Activated naive CD4-positive, alpha-beta T cell treated with anti-CD3 and anti-CD28 coated beads, Interleukin-2, amount 50 U/mL, for 72 hours (primary cell): ENCODE measurements at places on chromosomes 3 and 15. TPM values are rescaled to one million over a fixed set of nuclear protein-coding genes. Genes with fewer than 3 reads are reported as not detected.

- no peak for DNase-seq
These were observed 84.5 kb downstream of the CACNA2D3 start for GRCh38 chr3:54206874-54207273.

DNA sequence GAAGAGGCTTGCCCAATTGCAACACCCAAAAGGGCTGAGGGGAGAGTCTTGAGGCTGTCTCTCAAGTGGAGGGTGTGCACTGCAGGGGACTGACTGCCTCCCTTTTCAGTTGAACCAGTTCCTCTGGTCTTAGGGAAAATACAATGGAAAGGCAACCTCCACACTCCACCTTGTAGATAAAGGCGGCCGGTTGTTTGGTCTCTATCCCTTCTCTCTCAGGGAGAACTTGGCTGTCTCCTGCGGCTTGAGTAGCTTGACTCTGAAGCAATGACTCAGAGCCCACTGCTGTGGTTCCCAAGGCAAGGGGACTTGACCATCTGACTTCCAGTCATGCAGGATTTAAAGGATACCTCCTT is 143.2 kb upstream of the UMPS start:
- DNase-seq = no peak

A4GNT gene
- total RNA-seq = not detected

SNTN gene
- not detected for total RNA-seq

- DNase-seq = no peak
These were observed 95.4 kb downstream of the PCSK6 start for GRCh38 chr15:101394056-101394630.

DNA sequence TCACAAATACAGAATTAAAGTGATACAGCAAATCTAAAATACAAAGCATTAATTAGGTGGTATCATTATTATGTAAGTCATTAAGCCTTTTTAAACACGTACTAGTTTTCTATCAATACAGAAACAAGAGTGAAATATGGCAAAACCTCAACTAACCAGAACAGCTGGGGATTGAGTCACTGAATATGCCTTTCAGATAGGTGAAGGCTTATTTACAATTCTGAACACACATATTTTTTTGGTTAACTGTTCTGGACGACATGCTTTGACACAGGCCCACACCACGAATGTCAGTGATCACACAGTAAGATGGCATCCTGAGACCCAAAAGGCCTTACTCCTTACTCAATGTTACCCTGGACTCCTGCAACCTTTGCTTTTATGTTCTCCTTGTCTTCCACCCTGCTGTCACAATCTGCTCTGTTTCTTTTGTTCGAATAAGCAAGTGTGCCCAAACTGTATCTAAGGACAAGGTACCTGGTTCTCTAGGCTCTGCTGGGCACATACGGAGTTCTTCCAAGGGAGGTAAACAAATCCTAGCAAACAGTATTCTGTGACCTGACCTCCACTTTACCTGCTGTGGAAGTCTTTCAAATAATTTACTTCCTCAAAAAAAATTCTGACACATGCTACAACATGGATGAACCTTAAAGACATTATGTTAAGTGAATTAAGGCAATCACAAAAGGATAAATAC is 7.0 kb downstream of the SFMBT1 start:
- no peak for DNase-seq

GRCh38 chr3:12705981-12706380 is 42.1 kb upstream of the RAF1 start:
- DNase-seq = no peak

GRCh38 chr3:23809294-23809693 is 3.5 kb downstream of the UBE2E1 start:
- no peak for DNase-seq

MKRN2OS gene
- total RNA-seq = not detected

DNA sequence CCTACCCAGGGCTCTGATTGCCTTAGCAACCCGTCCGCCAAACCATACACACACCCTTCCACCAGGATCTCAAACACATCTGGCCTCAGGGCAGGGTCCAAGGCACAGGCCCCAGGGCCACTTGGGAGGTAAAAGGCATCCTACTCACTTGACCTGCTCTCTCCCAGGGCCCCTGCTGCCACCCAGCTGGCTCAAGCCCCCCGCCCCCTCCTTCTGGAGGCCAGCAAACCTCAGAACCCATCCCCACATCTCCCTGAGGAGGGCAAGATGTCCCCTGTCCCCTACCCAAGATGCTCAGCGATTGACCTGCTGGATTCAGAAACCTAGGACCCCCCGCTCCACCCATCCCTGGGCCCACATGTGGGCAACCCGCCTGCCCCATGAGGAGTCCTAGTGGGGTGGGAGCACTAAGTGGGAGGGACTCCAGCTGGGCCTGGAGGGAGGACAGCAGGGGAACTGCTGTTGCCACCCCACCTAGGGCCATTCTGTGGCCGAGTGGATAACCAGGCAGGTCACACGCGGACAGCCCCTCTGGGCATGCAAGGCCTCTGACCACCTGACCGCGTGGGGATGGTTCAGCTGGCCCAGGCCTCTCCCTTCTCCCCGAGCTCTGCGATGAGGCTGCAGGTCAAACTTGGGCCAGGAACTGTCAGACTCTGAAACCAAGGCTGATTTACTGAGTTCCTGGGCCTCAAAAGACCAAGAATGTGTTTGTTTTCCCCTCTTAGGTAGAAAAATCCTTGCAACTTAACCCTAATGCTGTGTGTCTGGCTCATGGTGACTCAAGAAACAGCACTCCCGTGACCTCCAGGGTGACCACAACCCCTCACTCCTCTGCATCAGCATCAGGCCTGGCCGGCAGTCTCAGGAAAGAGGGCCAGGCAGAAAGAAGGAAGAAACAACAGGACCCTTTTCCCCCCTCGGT is 4.2 kb downstream of the MFGE8 start:
- DNase-seq = no peak

- no peak for DNase-seq
These were observed 45.8 kb upstream of the SLCO2A1 start for GRCh38 chr3:134075568-134075825.

GRCh38 chr3:126612479-126613205 is 42.3 kb downstream of the TXNRD3 start:
- no peak for DNase-seq

DUOX2 gene
- 0.36 TPM for total RNA-seq

PAK6 gene
- 0.29 TPM for total RNA-seq

- no peak for DNase-seq
These were observed 921.3 kb downstream of the TUSC7 start for GRCh38 chr3:117630885-117631284.

GOLGA6L24 gene
- not detected for total RNA-seq

DNA sequence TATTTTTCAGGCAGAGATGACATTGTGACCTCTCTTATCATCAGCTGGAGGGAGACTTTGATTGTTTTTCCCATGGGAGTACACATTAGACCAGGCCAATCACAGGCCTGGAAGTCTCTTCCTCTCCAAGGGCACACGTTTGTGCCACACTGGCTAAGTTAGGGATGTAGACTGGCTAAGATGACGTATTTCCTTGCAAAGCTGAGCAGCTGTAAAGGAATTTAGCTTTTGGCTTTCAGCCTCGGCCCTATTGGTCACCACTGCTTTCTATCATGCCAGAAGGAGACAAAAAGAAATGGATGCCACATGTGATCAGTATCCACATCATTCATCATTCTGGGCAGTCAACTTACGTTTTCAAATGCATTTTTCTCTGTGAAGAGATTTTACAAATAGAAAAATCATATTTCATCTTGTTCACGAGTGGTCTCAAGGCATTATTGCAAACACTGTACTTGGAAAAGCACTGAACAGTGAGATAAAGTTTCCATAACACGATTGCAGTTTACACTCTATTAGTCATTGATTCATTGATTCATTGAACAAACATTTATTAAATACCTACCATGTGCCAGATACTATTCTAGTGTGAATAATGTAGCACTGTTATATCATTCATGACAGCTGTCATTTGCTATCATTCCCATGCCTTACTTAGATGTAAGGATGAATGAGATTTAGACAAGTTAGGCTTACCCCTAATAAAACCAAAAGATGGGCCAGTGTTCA is 27.0 kb upstream of the RNF7 start:
- no peak for DNase-seq

DNA sequence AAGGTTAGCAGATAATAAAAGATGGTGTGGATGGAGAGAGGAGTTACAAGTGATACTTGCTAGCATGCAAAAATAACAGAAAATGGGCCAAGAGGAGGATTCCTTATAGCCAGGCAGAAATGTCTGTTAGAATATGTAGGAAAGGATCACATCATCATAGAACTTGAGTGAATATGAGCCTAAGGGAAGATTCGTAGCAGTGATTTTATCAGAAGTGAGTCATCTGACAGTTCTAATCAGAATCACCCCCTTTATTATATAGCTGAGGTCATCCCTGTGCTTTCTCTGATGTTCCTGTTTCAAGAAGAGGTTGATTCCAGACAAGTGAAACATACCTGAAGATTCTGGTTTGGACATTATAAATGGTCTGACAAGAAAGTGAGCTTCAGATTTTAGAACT is 22.9 kb downstream of the EXOG start:
- no peak for DNase-seq

CHRM5 gene
- total RNA-seq = not detected

ANKRD63 gene
- total RNA-seq = not detected

RTP1 gene
- not detected for total RNA-seq

GRCh38 chr3:143935678-143936077 is 35.9 kb upstream of the DIPK2A start:
- no peak for DNase-seq

GRCh38 chr3:129558081-129558771 is 15.3 kb downstream of the H1-8 start:
- no peak for DNase-seq

GRCh38 chr3:33883538-33883950 is 85.1 kb downstream of the PDCD6IP start:
- DNase-seq = no peak

DNA sequence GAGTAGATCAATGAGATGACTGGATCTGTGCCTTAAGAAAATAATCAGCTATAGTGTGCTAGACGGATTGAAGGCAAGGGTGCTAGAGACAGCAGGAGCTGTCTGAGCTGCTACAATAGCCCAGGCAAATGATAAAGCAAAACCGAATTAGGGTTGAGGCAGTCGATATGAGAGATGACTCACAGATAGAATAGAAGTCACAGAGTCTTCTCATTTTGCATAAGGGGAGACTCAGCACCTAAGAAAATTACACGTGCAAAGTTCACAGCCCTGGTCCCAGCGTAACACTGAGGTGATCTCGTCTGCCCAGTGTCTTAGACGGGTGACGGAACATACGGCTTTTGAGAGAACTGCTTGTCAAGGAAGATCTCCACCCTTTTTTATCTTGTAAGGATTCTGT is 11.6 kb downstream of the LPP start:
- no peak for DNase-seq

DNA sequence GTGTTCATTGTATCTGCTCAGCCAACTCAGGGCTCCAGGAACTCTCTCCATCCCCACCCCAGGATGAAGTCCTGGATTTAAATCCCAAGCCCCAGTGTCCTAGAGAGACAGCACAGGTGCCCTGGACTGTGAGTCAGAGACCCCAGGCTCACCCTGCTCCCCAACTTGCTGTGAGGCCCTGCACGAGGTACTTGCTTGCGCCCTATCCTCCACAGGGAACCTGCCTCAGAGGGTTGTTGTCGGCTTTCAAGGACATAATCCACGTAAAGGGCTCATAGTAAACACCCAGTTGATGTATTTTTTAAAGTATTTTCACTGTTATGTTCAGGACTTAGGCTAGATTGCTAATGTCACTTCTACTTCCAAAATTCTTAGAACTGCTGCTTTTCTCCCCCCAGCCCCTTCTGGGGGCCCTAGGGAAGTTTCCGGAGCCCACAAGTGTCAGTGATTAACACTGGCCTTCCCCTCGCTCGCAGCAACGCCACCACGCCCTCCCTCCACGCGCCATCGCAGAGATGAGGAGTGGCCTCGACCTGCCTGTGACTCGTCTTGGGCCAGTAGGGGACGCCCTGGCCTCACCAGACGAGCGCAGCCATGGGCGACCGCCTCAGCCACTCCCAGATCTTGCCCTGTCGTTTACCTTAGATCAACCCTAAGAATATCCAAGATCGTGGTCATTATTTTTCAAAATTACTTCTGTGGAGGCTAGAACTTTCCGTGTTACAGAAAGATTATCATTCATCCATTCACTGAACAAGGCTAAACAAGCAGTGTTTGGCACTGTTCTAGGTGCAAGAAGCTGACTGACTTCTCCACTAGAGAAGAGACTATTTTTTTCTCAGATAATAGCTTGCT is 6.0 kb upstream of the SRP14 start:
- peak; percentile 85 for DNase-seq

SLC12A1 gene
- total RNA-seq = not detected

- no peak for DNase-seq
These were observed 10.7 kb upstream of the ADIPOQ start for GRCh38 chr3:186831798-186832197.

GOLGA6A gene
- total RNA-seq = not detected

SMAD6 gene
- 0.70 TPM for total RNA-seq

DNA sequence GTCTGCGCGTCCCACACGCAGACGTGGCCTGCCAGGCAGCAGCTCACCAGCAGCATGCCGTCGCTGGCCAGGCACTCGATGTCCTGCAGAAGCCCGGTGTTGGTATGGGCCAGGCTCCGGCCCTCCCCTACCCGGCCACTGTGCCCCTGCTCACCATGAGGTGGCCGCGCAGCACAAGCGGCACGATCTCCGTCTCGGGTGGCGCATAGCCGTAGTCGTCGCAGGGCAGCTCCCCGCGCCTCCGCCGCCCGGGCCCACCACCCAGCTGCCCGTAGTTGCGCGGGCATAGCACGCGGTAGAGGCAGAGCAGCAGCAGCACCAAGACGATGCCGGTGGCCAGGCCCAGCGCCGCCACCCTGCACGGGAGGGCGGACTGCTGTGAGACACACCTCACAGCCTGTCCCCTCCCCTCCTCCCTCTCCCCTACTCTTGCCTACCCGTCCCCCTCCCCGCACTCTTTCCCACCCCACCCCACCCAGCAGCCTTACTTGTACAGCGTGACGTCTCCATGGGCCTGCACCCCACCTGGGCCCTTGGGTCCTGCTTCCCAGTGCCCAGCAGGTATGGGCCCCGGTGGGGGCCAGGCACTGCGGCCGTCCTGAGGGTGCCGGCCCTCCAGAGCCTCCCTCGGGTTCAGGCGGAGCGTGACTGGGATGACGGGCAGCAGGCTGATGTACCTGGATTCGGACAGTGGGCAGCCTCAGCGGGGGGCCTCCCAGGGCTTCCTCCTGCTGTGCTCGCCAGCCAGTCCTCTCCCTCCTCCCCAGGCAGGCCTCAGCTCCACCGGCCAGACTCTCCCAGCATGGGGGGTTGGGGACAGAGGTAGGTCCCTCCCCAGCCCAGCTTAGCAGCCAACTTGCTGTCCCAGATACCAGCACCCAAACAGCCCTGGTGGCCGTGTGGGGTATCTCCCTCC is 37.6 kb downstream of the PTPN23 start:
- DNase-seq = no peak

GRCh38 chr3:133620066-133620784 is 41.5 kb downstream of the TOPBP1 start:
- DNase-seq = no peak

GRCh38 chr3:186108106-186108940 is 566 bp downstream of the ETV5 start:
- peak; percentile 21 for DNase-seq

LYZL4 gene
- total RNA-seq = not detected

CHAC1 gene
- total RNA-seq = 12.9 TPM

- no peak for DNase-seq
These were observed 44.3 kb downstream of the PDIA5 start for GRCh38 chr3:123110976-123111615.

GPR160 gene
- total RNA-seq = 13.2 TPM
